ENCODE measurements at places on chromosomes 3 and 15. TPM values are rescaled to one million over a fixed set of nuclear protein-coding genes. Genes with fewer than 3 reads are reported as not detected.

Gene LMLN
- total RNA-seq = 4.0 TPM

Gene SLITRK3
- total RNA-seq = 12.7 TPM

Gene CPLX3
- total RNA-seq = not detected

Gene CELF6
- total RNA-seq = 5.4 TPM

Gene PATL2
- total RNA-seq = 1.1 TPM
